ENCODE measurements at places on chromosomes 5 and 9. TPM values are rescaled to one million over a fixed set of nuclear protein-coding genes. Genes with fewer than 3 reads are reported as not detected.
A peak's percentile ranks its signal among the peaks of the same experiment; 100 is the strongest.

SPEF2 gene
- total RNA-seq: 5.4 TPM

ZNF658 gene
- 6.6 TPM for total RNA-seq

CDX1 gene
- total RNA-seq: not detected

SOHLH1 gene
- total RNA-seq: not detected

IL11RA gene
- 81.7 TPM for total RNA-seq

GRCh38 chr9:12060067-12060466 lies 633.1 kb upstream of the TYRP1 start:
- H3K27ac ChIP-seq: no peak overlapping the region
- H3K4me1 ChIP-seq: no peaks in the 10 kb centered on the region
- H3K36me3 ChIP-seq: no peaks in the 10 kb centered on the region

DNA sequence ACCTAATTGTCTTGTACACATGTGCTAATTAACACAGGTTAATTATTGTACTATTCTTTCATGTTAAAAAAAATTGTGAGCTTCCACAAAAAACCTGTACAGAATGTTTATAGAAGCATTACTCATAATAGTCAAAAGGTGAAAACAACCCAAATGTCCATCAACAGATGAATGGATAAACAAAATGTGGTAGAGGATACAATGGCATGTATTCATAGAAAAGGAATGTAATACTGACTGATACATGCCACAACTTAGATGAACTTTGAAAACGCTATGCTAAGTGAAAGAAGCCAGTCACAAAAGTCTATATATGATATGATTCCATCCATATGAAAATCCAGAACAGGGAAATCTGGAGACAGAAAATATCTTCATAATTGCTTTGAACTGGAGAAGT lies 25.6 kb downstream of the RRAGA start:
- no peak overlapping the region for H3K4me3 ChIP-seq
- H3K27ac ChIP-seq: no peak overlapping the region
- DNase-seq: no peak
- H3K36me3 ChIP-seq: peaks cover 58% of the 10 kb centered on the region

GRCh38 chr9:36050476-36050875 lies 13.8 kb downstream of the RECK start:
- H3K4me1 ChIP-seq: no peaks in the 10 kb centered on the region
- DNase-seq: no peak
- H3K27me3 ChIP-seq: no peaks in the 10 kb centered on the region
- no peaks in the 10 kb centered on the region for H3K36me3 ChIP-seq

- no peaks in the 10 kb centered on the region for H3K27me3 ChIP-seq
- peak overlapping the region; percentile 82 for H3K27ac ChIP-seq
- peak overlapping the region; percentile 65 for H3K4me3 ChIP-seq
- DNase-seq: no peak
- peaks cover 16% of the 10 kb centered on the region for H3K4me1 ChIP-seq
- peaks cover 4% of the 10 kb centered on the region for H3K36me3 ChIP-seq
Measured at GRCh38 chr9:135960411-135961276, 529 bp downstream of the UBAC1 start.

DNA sequence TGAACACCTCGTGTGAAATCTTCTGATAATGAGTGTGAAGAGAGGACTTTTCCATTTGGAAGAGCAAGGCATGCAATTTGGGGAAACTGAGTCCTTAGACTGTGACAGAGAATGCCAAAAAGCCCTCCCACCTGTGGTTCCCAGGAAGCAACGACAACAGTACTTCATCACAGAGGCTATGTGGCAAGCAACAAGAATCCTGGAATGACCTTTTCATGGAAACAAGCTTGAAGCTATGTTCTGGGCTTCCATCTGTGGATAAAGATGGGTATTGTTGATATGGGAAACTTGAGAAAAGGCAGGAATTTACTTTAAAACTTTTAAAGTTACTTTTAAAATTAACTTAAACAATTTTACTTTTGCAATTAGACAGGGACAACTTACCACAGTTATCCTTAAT lies 131.2 kb upstream of the ANKH start:
- no peak overlapping the region for H3K27ac ChIP-seq
- H3K4me3 ChIP-seq: no peak overlapping the region
- no peaks in the 10 kb centered on the region for H3K4me1 ChIP-seq

DNA sequence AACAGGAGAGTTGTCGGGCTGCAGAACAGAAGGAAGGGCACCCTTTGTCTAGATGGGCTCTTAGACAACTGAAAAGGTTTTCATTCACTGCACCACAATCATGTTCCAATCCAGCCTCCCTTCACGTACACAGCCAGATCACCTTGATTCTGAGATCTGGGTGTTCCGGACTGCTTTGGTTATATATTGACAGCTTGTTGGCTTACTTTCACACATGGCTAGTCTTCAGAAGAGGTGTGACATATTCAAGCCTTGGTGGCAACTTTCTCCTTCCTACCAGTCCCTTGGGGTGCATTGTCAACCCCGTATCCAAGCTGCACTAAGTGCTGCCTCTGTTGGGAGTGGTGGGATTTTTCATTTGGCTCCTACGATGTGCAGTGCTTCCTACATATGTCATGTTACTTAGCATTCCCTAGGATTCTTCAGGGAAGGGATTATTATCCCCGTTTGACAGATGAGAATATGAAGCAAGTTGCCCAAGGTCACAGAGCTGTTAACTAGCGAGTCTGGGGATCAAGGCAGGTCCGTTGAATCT lies 100.6 kb downstream of the LIFR start:
- H3K27me3 ChIP-seq: no peaks in the 10 kb centered on the region
- DNase-seq: no peak
- H3K4me1 ChIP-seq: peaks cover 32% of the 10 kb centered on the region
- H3K36me3 ChIP-seq: no peaks in the 10 kb centered on the region

GRCh38 chr9:132748450-132748849 lies 78.2 kb downstream of the GTF3C4 start:
- no peaks in the 10 kb centered on the region for H3K36me3 ChIP-seq
- no peak overlapping the region for H3K27ac ChIP-seq
- DNase-seq: no peak
- H3K4me3 ChIP-seq: no peak overlapping the region
- peaks cover 3% of the 10 kb centered on the region for H3K27me3 ChIP-seq

DNA sequence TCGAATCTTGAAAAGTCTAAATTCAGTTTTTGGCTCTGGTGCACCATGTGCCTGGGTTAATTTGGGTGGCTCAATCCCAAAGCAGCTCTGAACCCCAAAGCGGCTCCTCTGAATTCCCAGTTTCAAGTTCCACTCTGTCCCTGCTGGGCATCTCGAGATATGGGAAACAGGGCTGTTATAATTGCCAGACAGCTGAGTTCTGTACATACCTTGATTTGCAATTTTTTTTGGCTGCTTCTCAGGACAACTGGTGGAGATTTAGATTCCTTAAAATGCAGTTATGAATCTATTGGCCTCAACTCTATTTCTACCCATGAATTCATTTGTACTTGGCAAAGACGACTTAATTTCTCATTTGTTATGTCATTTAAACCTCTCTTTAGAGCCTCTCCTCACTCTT lies 808.5 kb downstream of the TLE4 start:
- no peaks in the 10 kb centered on the region for H3K4me1 ChIP-seq
- H3K27me3 ChIP-seq: no peaks in the 10 kb centered on the region
- H3K27ac ChIP-seq: no peak overlapping the region
- H3K36me3 ChIP-seq: no peaks in the 10 kb centered on the region
- no peak overlapping the region for H3K4me3 ChIP-seq

- no peak overlapping the region for H3K4me3 ChIP-seq
- H3K36me3 ChIP-seq: no peaks in the 10 kb centered on the region
- no peak for DNase-seq
Measured at GRCh38 chr5:14557791-14558415, 23.7 kb upstream of the OTULINL start.

DNA sequence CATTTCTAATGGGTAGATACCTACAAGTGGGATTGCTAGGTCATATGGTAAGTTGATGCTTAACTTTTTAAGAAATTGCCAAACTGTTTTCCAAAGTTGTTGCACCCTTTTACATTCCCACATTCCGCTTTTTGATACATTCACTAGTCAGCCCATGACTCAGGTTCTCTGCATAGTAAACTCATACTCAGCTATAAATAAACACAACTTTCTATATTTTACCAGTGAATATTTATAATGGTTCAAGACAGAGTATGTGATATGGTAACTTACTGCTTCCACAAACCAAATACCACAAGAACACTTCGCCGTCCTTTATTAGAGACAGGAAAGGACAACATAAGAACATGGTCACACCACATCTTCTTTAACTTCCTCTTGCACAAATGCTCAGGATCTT lies 54.0 kb downstream of the PLPP1 start:
- H3K4me1 ChIP-seq: no peaks in the 10 kb centered on the region
- H3K36me3 ChIP-seq: no peaks in the 10 kb centered on the region
- no peaks in the 10 kb centered on the region for H3K27me3 ChIP-seq
- no peak overlapping the region for H3K27ac ChIP-seq
